ENCODE measurements at places on chromosomes 2 and 18.

- DNase-seq: no peak
These were observed 20.7 kb downstream of the DTYMK start for GRCh38 chr2:241665731-241666440.

DNA sequence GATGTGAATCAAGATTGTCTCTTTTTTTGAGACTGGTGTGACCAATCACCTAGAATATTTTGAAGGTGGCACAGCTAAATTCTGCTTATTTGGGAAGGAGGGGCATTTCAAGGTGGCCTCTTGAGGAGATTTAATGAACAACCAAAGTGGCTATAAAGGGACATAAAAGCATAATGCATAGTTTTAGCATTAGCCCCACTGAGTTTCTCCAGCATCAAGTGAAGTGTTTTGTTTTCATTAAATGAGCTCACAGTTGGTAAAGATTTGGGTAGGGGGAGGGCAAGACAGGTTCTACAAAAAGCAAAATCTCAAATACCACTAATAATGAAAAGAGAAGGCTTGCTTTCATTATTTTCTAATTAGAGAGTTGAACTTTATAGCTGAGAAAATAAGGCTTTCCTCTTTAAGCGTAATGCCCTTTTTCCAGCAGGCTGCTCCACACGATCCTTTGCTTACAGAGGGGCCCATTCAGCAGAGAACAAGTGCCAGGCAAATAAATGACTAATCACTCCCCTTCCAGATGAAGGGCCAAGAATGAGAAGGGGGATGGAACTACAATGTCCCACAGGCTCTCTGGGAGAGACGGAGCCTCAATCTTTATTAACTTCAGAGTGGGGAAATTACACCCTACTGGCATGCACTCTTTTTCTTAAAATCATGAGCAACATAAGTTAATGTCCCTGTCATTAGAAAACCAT, 35.9 kb downstream of the LHCGR start:
- DNase-seq: no peak

DNA sequence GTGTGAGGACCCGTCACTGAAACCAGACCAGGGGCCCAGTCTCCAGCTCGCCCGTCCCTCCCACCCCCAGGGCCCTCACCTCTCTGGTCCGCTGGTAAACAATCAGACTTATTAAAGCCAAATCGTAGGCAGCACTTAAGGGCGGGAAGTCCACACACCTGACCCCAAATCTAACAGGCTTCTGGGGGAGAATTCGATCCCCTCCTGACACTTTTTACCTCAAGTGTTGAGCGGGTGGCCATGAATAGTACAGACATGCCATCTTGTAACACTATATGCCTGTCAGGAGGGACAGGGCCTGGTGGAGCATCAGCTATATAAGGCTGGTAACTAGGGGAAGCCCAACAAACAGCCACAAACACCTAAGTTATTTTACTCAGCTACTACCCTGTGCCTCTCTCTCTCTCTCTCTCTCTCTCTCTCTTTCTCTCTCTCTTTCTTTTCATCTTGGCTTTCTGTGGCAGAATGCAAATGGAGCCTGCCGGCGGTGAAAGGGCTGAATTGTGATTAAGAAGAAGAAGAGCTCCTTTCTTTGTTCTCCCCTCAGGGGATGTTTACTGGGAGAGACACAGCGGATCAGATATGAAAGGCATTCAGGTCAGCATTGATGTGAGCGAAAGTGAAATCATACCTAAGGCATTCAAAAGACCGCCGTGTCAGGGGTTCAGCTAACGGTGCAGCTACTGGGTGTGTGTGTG, 9.5 kb downstream of the ZEB2 start:
- DNase-seq: no peak

DNA sequence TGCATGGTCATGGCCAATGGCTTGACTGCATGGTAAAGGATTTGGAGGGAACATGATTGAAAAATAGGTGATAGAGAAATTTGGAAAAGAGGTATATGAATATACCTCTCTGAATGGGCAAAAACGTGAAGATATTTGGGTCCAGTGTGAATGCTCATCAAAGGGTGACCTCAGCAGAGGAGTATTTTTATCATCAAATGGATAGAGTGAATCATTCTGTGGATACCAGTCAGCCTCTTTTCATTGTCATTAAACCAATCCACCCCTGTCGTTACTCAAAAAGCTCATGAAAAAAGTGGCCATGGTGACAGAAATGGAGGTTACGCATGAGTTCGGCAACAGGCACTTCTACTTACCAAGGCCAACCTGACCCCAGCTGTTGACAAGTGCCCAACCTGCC, 1074.7 kb downstream of the TSN start:
- DNase-seq: no peak

DNA sequence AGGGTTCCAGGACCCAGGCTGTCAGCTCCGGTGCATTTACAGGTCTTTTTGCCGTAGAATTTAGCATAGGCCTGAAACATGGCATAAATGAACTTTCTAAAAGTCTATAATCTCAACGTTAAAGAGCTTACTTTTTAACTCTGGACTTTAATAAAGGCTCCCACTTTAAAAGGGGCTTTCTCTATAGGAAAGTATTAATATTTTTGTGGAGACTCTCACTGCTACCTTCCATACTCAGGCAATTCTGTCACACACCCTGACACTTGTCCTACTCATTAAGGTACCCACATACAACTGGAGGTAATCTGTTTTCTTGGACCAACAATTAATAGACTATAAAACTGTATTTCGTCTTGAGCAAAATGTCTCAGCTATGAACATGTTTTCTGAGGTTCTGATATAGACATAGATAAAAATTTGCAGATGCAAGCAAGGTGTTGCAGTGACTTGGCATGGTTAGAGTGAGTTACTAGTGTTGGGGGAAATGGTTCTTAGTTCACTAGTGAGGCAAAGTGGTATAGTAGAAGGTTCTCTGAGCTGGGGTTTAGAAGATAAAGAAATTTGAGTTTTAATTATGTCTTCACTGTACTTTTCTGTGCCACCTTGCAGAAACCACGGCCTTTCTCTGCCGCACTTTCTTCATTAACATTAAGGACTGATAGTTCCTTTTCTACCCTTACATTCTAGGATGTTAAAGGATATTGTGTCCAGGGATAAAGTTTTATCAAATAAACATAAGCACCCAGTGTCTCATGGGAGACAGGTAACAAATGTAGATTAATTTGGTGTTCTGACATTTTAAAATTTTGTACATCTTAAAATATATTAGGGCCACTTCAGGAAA, 10.8 kb upstream of the NR4A2 start:
- no peak for DNase-seq

GRCh38 chr18:21853016-21853415, 112.4 kb downstream of the MIB1 start:
- no peak for DNase-seq

GRCh38 chr2:126886211-126886915, 12.3 kb upstream of the TEX51 start:
- DNase-seq: peak; percentile 59

GRCh38 chr18:71450257-71450656, 1093.9 kb downstream of the CBLN2 start:
- no peak for DNase-seq

DNA sequence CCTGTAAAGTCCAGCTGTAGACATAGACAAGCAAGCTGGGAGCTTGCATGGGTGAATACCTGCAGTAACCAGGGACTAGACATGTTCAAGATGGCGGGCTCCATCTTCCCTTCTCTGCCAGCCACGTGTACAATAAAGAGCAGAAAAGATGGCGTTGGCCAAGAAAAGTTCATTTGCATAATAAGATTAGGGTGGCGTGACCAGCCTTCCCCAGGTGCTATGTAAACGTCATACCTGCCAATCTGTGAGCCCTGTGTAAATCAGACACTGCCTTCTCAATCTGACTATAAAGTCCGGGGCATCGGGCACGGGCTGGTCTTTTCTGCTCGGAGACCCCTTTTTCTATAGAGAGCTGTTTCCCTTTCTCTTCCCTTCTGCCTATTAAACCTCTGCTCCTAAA, 101.6 kb upstream of the XPO1 start:
- no peak for DNase-seq

DNA sequence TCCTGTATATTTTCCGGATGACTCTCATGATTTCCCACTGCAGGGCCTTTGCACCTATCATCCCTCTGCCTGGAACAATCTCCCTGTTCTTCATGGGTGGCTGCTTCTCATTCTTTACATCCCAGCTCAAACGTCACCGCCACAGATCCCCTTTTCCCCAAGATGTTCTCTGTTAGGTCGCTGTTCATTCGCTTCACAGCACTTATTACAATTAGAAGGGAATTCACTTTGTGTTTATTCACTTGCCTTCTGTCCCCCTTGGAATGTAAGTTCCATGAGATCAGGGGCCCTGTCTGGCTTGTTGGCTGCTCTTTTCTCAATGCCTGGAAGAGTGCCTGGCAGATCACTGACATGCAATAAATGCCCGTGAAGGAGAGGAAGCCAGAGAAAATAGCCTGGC, 106.7 kb downstream of the FOXI3 start:
- no peak for DNase-seq

DNA sequence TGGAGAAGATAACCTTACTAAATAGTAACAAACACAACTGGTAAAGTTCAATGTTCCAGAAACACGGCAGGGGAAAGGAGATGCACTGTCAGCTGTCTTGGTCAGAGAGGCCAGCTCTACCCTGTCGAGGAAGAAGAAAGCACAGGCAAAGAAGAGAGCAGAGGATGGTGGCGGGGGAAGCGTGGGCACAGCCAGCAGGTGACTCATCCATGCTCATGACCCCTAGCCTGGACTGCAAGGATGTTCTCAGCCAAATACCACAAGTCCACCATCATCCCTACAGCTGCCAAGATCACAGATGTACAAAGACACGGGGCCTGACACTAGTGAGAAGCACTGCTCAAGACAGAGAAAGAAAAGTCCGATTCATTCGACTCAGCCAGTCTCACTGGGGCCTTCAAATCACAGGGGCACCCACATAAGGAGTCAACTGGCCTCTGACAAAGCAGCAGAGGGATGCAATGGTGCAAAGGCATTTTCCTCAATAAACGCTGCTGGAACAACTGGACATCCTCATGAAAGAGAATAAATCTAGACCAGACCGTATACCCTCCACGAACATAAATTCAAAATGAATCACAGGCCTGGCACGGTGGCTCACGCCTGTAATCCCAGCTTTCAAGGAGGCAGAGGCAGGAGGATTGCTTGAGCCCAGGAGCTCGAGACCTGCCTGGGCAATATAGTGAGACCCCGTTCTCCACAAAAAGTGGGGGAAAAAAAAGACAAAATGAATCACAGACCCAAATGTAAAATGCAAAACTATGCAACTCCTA, 5.6 kb downstream of the DTYMK start:
- peak; percentile 98 for DNase-seq
